Activated CD4-positive, alpha-beta T cell treated with anti-CD3 and anti-CD28 coated beads for 4 hours (primary cell): ENCODE measurements at places on chromosomes 6 and 20.
A peak's percentile ranks its signal among the peaks of the same experiment; 100 is the strongest.

DNA sequence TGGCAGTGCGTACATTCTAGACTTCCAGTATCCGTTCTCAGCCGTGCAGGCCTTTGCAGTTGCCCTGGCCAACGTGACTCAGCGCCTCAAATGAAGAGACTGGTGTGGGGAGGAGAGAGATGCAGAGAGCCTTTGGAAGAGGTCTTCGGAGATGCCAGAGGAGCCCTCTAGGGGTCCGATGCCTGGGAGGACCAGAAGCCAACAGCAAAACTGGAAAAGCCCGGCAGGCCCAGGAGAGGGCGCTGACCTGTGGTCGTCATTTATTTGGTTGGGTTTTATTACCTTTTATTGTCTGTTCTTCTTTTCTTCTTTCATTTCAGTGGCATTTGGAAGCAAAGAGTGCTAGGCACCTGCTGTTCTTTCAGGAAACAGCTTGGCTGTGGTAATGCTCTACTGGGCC is 53.3 kb upstream of the TMEM181 start:
- DNase-seq = no peak

GRCh38 chr20:6870559-6870958 is 103.1 kb downstream of the BMP2 start:
- DNase-seq = no peak

DNA sequence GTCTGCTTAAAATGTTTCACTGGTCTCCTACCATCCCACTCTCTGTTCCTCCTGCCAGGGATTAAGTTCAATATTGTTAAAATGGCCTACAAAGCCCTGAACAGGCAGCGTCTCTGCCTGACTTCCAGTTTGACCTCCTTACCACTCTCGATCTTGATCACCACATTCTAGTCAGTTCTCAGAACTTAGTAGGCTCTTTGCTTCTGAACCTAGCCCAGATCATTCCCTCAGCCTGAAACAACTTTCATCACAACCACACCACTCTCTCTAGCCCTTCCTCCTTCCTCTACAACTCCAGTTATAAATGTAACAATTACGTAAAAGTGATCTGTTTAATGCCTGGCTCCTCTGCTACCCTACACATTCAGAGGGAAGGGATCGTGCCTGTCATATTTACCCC is 53.3 kb downstream of the ATG5 start:
- no peak for DNase-seq

GRCh38 chr6:31795616-31796298 is at the start of gene VARS1:
VARS1 (minus strand) TSS chr6:31795752; CDS start chr6:31795217, 535 bp downstream.
- DNase-seq = peak; percentile 77

GRCh38 chr20:23327617-23328333 is 22.8 kb upstream of the NXT1 start:
- no peak for DNase-seq

DNA sequence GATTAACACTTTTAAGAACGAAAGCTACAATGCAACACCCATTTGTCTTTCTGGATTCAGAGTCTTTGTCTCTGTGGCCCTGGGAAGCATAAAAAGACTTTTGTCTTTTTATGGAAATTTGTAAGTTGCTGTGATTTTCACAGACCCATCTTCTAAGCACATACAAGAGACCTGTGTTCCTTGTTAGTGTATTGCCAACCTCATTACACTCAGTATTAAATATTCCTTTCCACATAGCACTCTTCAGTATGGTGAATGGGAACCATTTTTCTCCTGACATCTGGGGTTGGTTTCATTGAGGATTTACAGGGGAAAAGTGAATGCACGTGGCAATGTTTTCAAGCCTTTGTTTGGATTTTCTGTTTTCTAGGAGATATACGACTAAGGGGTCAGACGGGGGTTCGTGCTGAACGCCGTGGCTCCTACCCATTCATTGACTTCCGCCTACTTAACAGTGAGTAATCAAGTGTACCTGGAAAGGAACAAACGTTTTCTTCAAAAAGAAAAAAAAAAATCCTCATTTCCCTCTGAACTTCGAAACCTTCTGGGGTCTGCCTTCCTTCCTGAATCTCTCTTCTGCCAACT is 141.7 kb downstream of the MTFR2 start:
- DNase-seq = no peak

DNA sequence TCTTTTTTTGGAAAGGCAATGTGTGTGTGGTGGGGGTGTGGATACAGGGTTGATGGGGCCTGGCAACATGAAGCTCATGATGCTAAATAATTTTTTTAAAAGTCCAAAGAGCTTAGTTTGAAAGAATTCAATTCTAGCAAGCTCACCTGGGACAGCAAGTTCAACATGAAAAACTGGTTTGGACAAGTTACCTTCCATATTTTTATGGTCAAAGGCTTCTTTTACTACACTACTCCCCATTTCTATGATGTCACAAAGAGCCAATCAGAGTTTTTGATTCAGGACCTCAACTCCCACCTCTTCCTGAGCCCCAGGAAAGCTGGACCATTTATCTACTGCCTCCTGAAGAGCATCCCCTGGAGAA is 66.1 kb upstream of the CTNNBL1 start:
- DNase-seq = no peak

DNA sequence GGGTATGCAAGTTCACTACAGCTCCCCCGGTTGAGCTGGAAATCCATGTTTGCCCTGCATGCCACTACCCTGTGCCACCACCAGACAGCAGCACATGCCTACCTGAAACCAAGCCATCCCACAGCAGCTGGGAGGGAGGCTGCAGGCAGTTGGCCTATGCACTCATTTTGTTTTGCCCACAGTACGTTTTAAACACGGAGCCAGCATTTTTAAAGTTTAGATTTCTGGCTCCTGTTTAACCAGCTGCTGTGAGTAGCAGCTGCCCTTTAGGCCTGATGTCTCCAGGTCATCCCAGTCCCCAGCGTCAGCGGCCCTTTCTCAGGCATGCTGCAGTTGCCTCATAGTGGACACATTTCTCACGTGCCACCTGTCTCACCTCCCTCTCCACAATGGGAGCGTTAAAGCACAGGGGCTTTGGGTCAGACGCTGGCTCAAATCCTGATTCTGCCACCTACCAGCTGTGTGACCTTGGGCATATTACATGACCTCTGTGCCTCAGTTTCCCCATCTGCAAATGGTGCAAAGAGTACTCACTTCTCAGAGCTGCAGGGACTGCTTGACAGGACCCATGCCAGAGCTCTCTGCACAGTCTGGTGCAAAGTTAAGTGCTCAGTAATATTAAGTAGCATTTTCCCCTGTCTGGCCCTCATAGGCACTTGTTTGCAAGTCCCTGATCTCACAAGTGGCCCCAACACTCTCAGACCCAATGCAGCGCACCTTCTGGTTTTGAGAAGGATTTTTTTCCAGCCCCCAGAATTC is 8.2 kb upstream of the UBE2V1 start:
- DNase-seq = peak; percentile 66

DNA sequence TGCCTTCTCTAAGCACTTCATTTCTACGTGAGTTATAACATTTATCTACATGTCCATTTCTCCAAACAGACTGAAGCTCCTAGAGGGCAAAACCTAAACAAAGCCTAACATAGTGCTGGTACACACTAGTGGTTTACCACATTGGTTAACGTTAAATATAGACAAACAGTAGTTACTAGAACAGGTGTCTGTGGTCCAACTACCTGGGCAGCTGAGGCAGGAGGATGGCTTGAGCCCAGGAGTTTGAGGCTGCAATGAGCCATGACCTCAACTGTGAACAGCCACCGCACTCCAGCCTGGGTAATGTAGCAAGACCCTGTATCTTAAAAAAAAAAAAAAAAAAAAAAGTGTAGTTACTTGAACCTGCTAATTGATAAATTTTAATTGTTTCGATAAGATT is 26.5 kb downstream of the PTPRK start:
- DNase-seq = no peak

DNA sequence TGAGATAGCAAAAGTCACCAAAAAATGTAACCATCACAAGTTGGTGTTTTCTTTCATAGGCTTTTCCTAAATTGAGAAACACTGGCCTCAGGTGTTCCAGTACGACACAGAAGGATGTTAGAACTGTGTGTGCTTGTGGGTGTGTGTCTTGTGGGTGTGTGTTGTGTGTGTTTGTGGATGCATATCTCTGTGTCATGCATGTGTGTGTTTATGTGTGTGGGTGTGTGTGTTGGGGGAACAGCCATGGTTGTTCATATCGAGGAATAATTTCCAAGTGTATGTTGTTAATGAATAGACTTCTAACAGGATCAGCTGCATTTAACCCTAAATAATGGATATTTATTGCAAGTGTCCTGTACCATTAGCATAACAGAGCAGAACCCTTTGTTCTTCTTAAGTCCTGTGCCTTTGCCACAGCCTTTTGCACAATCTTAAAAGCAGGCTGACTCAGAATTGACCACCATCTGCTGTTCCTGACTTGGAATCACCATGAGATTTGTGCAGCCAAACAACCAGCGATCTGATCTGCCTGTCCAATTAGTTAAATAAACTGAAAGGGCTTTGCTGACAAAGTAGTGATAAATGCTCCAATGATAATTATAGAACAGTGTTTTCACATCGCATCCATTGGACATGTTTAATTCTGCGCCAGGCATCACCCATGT is 7.6 kb downstream of the CD93 start:
- no peak for DNase-seq

GRCh38 chr6:80605165-80605989 is 498.9 kb downstream of the BCKDHB start:
- no peak for DNase-seq

- no peak for DNase-seq
Measured at GRCh38 chr6:168371981-168372711, 52.6 kb upstream of the DACT2 start.

DNA sequence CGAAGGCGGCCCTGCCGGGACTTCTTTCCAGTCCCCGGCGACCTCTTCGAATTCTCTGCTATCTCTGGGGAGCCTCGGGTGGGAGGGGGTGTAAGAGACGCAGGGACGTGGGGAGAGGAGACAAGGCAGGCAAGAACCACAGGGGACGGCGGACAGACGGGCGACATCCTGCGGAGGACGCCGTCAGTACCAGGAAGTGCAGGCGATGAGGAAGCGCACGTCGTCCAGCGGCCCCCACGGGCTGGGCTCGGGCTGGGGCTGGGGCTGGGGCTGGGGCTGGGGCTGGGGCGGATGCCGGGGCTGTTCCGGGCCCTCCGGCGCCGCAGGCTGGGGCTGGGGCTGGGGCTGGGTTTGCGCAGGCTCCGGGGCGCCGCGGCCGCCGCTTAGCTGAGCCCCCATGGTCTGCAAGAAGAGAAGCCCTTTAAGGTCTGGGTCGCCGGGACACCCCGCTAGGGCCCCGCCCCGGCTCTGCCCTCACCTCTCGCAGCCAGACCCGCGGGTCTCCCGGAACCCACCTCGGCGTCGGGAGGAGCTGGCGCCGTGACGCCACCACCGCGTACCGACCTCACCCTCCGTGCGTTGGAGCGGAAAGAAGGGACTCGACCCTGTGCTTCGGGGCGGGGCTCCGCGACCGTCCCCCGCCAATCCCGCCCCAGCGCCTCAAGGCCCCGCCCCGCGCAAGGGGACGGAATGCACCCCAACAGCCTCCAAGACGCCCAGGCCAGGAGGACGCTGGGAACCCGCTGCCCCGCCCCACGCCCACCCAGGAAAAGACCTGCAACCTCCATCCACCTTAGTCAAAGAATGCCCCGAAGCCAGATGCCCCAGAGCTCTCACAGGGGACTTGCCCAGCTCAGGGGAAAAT is at the start of gene MMP24OS:
TSS of gene MMP24OS (minus strand) at position 592 of the 865 bp plus-strand sequence. CDS start at position 399, 193 bp downstream.
- DNase-seq = peak; percentile 86

- no peak for DNase-seq
Measured at GRCh38 chr6:85343428-85343827, 106.5 kb upstream of the NT5E start.

DNA sequence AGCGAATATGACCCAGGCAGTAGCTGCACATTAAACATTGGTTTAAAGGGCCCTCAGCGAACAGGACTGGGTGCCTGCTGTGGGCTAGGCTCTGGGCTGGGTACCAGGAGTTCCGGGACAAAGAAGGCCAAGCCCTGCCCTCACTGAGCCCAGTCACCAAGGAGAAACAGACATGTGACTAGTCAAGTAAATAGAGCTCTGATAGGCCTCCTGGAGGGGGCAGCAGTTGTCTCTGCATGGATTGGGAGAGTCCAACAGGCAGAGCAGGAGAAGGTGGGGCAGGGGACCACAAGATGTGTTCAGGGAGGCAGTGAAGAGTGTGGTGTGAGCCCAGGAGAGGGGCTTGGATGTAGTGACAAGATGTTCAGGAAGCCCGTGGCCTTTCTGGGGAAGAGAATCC is 3.1 kb downstream of the HM13 start:
- DNase-seq = no peak

- DNase-seq = no peak
Measured at GRCh38 chr6:41075651-41076626, 3.2 kb downstream of the NFYA start.

DNA sequence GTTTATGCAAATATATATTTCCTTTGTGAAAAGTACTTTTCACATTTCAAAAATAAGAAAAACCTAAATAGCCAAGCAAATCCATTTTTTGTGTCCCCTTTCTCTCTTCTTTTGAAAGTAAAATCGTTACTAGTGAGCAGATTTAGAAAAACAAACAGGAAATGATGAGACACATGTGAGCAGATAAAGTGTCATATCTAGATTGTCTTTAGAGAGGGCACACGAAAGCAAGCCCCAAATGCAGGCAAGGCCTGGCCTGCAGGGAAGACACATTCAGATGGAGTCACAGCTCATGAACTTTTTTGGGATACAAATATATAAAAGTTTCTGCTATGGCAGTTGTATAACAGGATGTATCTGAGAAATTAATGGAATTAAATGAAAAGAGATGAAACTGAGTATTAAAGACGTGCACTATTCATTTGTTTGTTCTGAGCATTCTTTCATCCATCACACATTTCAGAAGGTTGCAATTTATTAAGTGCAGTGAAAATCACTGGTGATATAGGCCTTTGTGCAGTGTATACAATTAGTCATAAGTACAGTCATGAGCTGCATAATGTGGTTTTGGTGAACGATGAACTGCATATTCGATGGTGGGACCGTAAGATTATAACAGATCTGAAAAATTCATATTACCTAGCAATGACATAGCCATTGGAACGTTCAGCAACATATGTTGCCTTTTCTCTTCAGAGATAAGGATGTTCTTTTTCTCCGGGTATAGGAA is 101.4 kb downstream of the PACRG start:
- DNase-seq = no peak

DNA sequence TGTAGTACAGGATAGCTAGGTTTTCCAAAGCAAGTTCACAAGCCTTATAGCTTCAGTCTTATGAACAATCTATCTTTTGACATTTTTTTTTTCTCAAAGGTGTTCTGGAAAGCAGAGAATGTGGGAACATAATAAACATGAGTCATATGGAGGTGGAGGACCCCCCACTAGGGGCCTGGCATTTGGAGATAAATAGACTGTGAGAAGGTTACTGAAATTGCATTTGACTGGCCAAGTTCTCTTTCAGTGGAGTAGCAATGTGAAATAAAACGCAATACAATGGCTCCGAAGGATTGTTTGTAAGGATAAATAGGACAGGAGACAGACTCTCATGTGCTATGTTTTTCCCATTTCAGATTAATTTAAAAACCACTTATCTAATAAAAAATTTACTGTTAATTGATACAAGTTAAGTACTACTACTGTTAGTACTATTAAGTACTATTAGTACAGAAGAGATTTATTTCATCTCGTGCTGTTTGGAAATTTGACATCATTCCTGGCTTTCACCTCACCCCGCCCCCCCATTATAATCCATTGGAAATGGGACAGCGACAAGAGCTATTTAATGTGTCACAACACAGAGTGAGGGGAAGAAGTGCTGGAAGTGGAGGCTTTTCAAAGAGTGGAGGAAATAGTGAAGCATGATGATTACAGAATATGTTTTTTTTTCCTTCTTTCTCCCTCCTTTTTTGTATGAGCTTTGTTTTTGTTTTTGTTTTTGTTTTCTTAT is 122.6 kb upstream of the ID4 start:
- DNase-seq = no peak

- no peak for DNase-seq
Measured at GRCh38 chr20:397432-398237, 10.5 kb upstream of the RBCK1 start.
